Stimulated activated naive CD8-positive, alpha-beta T cell treated with anti-CD3 and anti-CD28 coated beads, Interleukin-15, amount 100 ng/mL, for 72 hours (primary cell): ENCODE measurements at places on chromosomes 11 and 22.

DNA sequence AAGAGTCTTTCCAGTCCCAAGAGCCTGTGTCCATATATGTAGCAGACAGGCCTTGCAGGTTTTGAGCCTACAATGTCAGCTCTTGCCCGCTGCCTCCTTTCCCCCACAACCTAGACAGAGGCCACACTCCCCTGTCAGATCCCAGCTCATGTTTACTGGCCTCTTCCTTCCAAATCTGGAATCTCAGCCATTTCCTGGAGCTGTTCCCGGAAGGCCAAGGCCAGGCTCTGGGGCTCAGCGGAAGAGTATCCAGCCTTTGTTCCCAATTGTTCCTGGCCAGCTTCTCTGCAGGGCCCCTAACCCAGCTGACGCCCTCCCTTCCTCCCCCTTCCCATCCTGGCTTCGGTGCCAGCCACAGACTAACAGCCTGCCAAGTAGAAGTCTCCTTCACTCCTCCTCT lies 1.0 kb upstream of the ROBO4 start:
- no peak for DNase-seq

DNA sequence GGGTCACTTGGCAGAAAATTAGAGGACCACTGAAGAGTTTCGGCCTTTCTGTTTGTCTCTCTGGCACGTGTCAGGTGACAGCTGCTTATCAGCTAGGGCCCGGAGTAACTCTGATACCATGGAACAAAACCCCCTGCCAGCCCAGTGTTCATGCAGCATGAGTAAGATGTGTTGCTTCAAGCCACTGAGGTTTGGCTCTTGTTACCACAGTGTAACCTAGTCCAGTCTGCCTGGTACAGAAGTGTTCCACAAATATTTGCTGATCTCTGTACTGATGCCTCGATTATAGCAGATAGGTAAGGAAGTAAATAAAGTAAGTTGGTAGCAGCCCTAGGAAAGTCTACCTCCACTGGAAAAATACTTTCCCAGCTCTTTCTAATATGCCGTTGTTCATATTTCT lies 20.5 kb upstream of the ETS1 start:
- DNase-seq, result peak; percentile 36

- peak; percentile 57 for DNase-seq
These were observed 84.1 kb downstream of the PDE2A start for GRCh38 chr11:72589802-72590761.

DNA sequence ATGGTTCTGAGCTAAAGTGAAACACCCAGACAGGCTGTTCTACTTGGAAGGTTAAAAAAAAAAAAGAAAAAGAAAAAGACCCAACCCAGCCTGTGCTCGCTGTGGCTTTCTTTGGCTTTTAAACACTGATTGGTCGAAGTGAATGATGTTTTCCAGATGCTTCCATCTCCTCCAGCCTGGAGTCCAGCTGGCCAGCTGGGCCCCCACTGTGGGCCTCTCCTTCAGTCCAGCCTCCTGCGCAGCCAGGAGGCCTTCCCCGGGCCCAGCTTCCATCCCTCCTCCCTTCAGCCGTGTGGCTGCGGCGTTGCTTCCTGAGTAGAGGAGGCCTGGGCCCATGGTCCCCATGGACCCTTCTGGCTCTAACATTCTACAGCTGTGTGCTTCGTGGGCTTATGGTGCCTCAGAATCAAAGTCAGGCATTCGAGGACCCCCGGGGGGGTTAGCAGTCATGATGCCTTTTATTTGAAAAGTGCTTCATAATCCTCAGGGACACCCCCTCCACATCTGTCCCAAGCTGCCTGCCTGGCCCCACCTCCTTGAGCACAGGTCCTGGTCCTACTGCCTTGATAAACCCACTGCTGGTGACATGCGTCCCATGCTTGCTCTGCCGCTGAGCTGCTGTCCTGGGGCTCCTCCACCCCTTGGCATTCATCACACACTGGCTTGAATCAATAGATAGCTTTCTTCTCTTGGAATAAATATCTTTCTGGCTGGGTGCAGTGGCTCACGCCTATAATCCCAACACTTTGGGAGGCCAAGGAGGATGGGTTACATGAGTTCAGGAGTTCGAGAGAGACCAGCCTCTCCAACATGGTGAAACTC lies 42.2 kb upstream of the FBLN1 start:
- DNase-seq, result no peak

GRCh38 chr11:59776210-59777066 lies 21.3 kb downstream of the STX3 start:
- peak; percentile 12 for DNase-seq

DNA sequence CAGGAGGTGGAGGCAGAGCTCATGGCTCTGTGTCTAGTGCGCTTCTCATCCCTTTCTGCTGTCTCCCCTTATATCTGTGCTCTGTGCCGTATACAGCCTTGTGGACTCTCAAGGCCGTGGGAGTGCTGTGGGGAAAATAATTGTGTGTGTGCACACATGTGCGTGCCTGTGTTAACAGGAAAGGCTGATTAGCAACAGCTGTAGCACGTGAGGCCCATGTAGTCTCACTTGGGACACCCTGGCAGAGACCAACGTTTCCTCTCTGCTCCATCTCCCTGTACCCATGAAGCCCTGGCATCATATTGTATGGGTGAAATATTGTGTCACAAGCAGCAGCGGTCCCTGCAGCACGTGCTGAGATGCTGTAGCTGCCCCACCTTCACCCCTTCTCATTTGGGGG lies 109.3 kb downstream of the LRRC32 start:
- no peak for DNase-seq

DNA sequence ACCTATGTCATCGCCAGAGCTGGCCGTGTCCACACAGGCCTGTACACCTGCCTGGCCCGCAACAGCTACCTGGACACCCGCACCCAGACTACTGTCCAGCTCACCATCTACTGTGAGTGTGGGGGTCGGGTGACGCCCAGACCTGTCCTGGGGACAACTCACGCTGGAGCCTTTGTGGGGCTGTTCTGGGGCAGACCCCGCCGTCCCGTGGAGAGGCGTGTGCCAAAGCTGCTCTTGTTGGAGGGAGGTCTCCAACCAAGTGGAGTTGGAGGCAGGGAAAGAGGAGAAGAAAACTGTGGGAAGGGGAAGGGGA lies 4.3 kb downstream of the VSIG10L2 start:
- no peak for DNase-seq

- DNase-seq, result no peak
These were observed 14.4 kb upstream of the TPCN2 start for GRCh38 chr11:69034123-69034867.

DNA sequence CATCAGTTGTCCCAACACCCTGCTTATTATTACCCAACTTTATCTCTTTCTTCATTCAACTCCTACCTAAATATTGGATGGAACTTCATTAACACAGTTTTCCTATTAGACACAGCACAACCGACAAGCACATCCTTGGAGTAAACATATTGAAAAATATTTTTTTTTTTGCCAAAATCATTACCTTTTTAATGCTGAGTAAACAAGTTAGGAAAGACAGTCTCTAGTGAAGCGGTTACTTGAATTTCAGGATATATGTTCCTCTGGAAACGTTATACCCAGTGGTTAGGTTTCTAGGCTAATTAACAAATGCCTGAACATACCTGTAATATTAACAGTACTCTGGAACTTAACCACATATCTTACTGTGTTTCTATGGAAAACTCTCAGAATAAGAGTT lies 11.4 kb downstream of the SESN3 start:
- DNase-seq, result no peak

GRCh38 chr11:19817870-19818269 lies 105.2 kb downstream of the NAV2 start:
- DNase-seq, result no peak

GRCh38 chr11:127493330-127494022 lies 492.9 kb upstream of the KIRREL3 start:
- DNase-seq, result no peak

- DNase-seq, result no peak
These were observed 5.5 kb downstream of the ADM start for GRCh38 chr11:10310301-10310841.

- peak; percentile 30 for DNase-seq
These were observed 13.0 kb upstream of the EIF3D start for GRCh38 chr22:36541831-36542411.

GRCh38 chr11:95674657-95675358 lies 114.8 kb downstream of the FAM76B start:
- no peak for DNase-seq

DNA sequence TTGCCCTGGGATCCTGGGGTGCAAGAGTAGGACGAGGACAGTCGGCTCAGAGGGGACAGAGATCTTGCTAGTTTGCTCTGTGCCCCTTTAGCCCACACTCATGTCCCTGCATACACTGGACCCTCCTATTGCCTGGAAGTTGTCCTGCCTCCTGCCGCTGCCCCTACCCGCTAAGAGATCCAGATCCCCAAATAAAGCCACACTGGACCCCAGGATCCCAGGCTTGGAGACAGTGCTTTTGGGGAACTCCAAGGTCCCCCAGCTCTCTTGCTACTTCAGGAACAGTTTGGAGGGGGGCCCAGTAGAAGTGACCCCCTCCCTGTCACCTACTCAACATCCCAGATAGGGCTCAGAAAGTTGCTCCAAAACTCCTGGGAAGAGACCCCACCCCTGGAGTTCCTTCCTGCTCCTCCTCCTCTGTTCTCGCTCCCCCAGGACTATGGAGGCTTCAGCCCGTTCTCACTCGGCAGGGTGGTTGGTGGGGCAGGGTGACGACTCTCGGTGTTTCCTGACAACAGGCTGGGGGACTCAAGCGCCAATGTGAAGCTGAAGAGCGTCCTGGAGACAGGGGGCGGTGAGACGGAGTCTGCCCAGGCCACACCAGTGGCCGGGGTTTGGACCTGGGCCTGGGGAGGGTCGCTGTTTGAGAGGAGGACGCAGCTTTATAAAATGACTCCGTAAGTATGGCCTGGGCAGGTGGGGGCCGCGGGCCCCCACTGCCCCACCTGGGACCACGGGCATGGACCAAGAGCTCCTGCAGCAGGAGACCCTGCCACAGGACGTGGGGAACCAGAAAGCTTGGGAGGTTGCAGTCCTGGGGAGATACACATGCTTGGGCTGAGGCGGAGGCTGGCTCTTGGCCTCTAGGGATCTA lies 19.2 kb upstream of the TUB start:
- no peak for DNase-seq

- DNase-seq, result no peak
These were observed 6.5 kb upstream of the TRABD start for GRCh38 chr22:50178871-50179869.

DNA sequence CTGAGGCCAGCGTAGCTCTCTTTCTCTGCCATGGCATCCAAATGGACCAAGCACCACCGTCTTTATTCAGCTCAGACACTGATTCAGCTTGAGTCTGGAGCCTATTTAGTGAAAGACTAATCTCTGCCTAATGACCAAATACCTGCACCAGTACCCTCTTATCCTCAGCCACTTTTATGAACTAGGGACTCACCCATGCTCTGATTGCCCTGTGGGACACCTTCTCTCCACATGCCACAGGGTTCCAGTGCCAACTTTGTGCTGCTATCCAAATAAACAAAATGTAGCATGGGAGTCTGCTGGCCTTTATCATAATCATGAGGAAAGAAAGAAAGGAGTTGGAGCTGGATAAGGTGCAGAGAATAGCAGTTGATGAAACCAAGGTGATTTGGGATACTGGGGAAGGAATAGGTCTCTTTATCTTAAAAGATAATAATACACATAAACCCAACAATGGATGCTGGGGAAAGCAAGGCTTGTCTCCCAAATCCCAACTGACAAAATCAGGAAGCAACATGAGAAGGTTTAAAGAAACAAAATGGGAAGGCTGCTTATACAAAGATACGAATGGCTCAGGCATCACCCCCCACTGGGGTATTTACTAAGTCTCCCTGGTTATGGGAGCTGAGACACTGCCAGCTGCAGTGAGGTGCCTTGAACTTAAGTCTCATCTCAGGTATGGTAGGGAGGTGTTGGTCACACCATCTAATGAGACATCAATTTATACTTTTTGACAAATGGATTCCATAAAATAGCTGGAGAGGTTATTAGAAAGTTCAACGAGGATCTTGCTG lies 63.3 kb downstream of the SYT9 start:
- no peak for DNase-seq

DNA sequence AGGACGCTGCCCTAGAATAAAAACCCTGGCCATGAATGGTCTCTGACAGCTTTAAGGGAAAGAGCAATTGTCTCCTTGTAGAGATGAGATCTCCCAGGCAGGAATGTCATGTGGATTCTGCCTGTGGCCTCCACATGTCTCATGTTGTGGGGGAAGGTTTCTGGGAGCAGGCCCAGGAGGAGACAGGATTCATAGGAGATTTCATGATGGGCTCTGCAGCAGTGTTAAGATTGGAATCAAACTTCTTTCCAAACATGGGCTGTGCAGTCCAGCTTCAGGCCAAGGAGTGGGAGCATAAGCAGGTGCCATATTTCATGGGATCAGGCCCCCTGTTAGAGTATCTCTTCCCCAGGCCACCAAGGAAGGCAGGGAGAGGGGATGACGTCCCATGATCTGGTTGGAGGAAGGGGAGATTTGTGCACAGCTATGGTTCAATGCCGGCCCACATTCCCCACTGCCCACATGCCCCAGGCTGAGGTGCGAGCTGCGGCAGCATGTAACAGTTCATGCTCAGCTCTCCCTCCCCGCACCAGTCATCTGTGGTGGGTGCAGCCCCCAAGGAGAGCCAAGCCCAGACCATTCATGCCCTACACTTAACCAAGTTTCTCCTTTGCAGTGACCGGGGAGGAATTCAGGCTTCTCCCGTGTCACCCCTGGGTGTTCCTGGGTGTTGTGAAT lies 42.5 kb downstream of the LMO1 start:
- DNase-seq, result no peak

- DNase-seq, result no peak
These were observed 5.4 kb upstream of the MIF start for GRCh38 chr22:23888615-23889401.

DNA sequence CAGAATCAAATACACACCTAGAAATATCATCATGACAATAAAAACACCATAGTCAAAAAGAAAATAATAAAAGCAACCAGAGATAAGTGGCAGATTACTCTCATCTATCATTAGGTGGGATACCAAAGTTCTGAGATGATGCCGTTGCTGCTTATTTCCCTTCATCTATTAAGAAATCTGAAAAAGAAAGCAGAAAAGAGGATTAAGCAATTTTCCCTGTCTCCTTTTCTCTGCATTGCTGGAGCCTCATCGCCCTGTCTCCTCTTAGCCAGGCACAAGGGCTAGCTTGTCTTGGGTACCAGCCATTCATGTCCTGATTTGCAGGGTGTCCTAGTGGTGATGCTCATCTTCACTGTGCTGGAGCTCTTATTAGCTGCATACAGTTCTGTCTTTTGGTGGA lies 3.9 kb upstream of the MS4A14 start:
- no peak for DNase-seq

GRCh38 chr11:16356761-16357393 lies 531 bp upstream of the SOX6 start:
- no peak for DNase-seq

DNA sequence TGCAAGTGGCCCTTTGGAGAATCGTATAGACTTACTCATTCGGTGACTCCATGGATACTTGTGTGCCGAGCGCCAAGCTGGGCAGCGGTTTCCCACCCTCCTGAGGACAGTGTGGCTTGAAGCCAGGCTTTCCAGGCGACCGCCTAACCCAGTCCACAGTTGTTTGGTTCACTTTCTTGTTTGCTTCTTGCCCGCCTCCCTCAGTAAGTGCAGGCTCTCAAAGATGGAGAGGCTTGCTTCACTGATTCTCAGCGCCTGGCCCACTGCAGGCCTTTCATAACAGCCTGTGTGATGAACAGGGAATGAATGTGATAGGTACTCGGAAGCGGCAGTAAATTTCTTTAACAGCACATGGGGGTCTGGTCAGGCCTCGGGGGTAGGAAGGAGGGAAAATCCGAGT lies 11.2 kb upstream of the MDK start:
- no peak for DNase-seq

- DNase-seq, result no peak
These were observed 9.7 kb downstream of the MS4A12 start for GRCh38 chr11:60502221-60502775.

- DNase-seq, result no peak
These were observed 255.1 kb upstream of the B3GAT1 start for GRCh38 chr11:134667175-134667500.
